ENCODE measurements at places on chromosomes 16 and 17.

DNA sequence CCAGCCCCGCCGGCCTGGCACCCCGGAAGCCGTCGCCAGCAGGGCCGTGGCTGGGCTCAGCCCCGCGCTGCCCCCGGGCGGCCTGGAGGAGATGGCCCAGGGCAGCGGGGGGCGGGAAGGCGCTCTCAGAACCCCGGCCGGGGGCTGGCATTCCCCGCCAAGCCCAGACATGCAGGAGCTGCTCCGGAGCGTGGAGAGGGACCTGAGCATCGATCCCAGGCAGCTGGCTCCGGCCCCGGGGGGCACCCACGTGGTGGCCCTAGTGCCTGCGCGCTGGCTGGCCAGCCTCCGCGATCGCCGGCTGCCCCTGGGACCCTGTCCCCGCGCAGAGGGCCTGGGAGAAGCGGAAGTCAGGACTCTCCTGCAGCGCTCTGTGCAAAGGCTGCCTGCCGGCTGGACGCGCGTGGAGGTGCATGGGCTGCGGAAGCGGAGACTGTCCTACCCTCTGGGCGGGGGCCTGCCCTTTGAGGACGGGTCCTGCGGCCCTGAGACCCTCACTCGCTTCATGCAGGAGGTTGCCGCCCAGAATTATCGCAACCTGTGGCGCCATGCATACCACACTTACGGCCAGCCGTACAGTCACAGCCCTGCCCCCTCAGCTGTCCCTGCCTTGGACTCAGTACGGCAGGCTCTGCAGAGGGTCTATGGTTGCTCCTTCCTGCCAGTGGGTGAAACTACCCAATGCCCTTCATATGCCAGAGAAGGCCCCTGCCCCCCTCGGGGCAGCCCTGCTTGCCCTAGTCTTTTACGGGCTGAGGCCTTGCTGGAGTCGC is 551 bp downstream of the WDR81 start:
- H3K36me3 ChIP-seq, result peaks cover 4% of the 10 kb centered on the region
- DNase-seq, result no peak
- H3K4me3 ChIP-seq, result peak overlapping the region; percentile 80
- no peak overlapping the region for H3K27ac ChIP-seq
- peaks cover 50% of the 10 kb centered on the region for H3K4me1 ChIP-seq
- peaks cover 21% of the 10 kb centered on the region for H3K27me3 ChIP-seq

DNA sequence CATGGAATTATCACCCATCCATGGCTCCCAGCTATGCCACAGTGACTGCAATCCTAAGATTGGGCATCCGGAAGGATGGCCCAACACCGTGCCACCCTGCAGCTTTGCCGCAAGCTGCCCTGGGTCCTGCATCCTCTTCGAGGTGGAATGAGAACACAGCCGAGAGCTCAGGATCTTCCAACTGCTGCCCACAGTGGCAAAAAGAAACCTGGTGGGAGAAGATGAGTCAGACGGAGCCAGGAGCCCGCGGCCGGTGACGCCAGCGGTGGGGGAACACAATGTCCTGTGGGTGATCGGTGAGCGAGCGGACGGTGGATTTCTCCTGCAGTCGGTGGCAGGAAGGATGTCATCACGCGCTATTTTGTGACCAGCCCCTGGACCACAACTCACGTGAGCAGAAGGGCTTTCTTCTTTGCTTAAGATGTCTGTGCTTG is 20.1 kb downstream of the CD7 start:
- H3K36me3 ChIP-seq, result no peaks in the 10 kb centered on the region
- peaks cover 42% of the 10 kb centered on the region for H3K27me3 ChIP-seq
- DNase-seq, result peak; percentile 98
- H3K4me1 ChIP-seq, result peaks cover 84% of the 10 kb centered on the region

- H3K4me1 ChIP-seq, result peaks cover 12% of the 10 kb centered on the region
- no peak for DNase-seq
- H3K36me3 ChIP-seq, result no peaks in the 10 kb centered on the region
- no peaks in the 10 kb centered on the region for H3K27me3 ChIP-seq
- H3K27ac ChIP-seq, result no peak overlapping the region
- H3K4me3 ChIP-seq, result no peak overlapping the region
Measured at GRCh38 chr17:64236827-64237403, 26.1 kb downstream of the TEX2 start.

DNA sequence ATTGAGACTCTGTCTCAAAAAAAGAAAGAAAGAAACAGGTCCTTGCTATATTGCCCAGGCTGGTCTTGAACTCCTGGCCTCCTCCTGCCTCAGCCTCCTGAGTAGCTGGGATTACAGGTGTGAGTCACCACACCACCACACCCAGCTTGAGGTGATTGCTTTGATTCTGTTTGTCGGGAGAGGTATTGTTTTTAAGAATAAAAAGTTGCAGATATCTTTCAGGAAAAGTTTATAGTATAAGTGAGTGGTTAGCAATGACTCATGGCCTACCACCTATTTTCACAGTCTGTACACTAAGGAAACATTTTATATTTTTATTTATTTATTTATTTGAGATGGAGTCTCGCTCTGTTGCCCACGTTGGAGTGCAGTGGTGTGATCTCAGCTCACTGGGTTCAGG is 45.0 kb downstream of the RHOT1 start:
- peaks cover 8% of the 10 kb centered on the region for H3K36me3 ChIP-seq
- no peak overlapping the region for H3K4me3 ChIP-seq

- H3K27me3 ChIP-seq, result peaks cover 5% of the 10 kb centered on the region
- H3K4me1 ChIP-seq, result peaks cover 6% of the 10 kb centered on the region
- peaks cover 4% of the 10 kb centered on the region for H3K36me3 ChIP-seq
- no peak overlapping the region for H3K27ac ChIP-seq
Measured at GRCh38 chr16:88195269-88195705, 187.5 kb upstream of the ZNF469 start.

GRCh38 chr17:28796062-28796461 is 46.5 kb downstream of the FAM222B start:
- H3K4me1 ChIP-seq, result peaks cover 15% of the 10 kb centered on the region

DNA sequence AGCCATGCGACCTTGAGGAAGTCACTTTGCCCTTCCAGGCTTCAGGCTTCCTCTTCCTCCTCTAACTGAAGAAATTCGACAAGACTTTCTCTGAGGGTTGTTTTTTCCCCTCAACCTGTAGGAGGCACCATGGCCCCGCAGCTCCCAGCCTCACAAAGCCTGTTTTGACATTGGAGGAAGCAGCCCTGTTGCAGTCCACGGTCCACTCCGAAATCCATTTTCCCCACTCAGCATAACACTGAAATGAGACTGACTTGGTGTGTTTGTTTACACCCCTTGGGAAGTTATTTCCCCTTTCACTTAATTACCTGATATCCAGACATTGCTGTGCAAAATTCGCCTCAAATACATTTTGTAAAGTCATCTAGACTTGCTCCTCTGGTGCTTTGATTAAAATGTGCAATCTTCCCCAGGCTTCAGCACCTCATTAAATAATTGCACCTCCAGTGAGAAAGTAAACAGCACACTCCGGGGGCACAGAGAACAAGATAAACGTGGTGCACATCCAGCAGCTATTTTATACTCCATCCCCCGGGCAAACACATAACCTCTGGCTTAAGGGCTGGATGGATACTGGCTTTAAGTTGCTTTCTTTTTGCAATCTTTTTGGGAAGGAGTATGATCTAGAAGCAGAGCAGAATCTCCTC is 41.4 kb upstream of the PIRT start:
- peaks cover 1% of the 10 kb centered on the region for H3K27me3 ChIP-seq
- no peaks in the 10 kb centered on the region for H3K4me1 ChIP-seq
- no peak overlapping the region for H3K4me3 ChIP-seq
- H3K36me3 ChIP-seq, result no peaks in the 10 kb centered on the region
- H3K27ac ChIP-seq, result no peak overlapping the region

DNA sequence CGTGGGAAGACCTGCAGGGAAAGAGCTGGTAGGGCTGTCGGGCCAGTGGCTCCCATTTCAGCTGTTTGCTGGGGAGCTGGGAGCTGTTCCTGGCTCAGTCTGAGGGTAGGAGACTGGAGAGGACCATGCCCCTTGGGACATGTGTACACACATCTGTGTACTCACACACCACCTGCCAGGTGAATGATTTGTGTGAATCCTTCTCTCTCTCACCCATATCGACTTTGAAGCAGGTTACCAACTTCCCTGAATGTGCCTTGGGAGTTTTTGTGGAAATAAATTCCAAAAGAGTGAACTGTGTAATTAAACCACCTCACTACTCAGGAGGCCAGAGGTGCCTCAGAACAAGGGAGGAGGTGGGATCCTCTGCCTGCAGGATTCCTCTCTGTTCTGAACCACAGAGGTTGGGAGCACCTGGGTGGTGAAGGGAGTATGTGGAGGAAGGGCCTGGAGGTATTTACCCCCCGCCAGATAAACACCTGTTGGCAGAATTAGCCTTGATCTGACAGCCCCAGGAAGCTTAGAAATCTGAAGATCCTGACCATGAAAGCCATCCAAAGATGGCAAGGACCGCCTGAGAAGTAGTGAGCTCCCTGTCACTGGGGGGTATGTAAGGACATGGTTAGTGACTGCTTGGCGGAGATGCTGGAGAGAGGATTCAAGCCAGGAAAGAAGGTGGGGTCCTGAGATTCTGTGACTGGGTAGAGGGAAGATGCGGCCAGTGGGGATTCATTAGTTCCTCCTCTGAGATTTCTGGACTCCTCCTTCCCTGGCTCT is 3.3 kb downstream of the ABCC3 start:
- no peak for DNase-seq
- H3K4me1 ChIP-seq, result no peaks in the 10 kb centered on the region

DNA sequence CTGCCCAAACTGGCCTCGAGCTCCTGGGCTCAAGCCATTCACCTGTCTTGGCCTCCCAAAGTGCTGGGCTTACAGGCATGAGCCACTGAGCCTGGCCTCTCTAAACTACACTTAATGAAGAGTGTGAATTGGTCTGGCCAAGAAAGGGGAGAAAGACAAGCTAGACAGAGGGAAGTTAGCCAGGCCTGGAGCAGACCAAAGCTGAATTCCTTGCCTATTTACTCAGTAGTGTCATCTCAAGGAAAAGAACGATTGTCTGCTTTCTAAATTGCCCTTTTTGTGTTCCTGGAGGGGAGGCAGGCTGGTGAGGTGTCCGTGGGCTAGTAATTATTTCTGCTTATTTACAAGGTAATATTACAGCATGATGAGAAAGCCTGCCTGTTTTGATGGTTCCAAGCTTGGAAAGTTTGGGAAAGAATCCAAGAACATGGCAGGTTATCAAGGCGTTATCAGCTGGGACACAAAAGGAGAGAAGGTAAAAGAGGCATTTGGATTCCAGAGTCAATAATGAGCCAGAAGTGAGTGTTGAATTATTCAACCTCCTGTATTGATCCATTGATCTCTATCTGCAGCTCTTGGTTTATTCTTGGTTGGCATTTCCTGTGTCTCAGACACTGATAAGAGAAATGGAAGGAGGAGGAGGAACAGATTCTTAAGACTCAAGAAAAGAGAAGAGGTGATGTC is 6.3 kb upstream of the CBFB start:
- no peaks in the 10 kb centered on the region for H3K4me1 ChIP-seq
- H3K27me3 ChIP-seq, result peaks cover 2% of the 10 kb centered on the region
- no peaks in the 10 kb centered on the region for H3K36me3 ChIP-seq
- DNase-seq, result no peak
- no peak overlapping the region for H3K4me3 ChIP-seq

- peaks cover 3% of the 10 kb centered on the region for H3K27me3 ChIP-seq
- DNase-seq, result no peak
- H3K4me1 ChIP-seq, result no peaks in the 10 kb centered on the region
- H3K4me3 ChIP-seq, result no peak overlapping the region
Measured at GRCh38 chr17:80168371-80168770, 1.5 kb upstream of the CARD14 start.

DNA sequence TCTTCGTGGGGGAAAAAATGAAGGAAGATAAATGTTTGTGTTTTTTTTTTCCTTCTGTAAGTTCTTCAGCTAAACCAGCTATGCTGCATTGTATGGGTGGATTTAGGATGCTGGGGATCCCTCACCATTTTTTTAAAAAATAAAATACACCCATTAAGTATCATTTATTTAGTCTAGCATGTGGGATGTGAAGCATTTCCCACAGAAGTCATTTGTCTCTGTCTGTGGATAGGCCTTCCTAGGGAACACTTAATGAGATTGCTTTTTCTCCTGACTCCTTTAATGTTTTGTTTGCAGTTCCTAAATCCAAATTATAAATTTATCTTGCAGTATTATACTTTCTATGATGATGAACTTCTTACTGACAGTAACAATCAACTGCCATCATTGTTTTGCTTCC is 146.7 kb downstream of the PPM1E start:
- peaks cover 2% of the 10 kb centered on the region for H3K27me3 ChIP-seq
- peaks cover 3% of the 10 kb centered on the region for H3K36me3 ChIP-seq
- no peak overlapping the region for H3K4me3 ChIP-seq
- no peaks in the 10 kb centered on the region for H3K4me1 ChIP-seq

DNA sequence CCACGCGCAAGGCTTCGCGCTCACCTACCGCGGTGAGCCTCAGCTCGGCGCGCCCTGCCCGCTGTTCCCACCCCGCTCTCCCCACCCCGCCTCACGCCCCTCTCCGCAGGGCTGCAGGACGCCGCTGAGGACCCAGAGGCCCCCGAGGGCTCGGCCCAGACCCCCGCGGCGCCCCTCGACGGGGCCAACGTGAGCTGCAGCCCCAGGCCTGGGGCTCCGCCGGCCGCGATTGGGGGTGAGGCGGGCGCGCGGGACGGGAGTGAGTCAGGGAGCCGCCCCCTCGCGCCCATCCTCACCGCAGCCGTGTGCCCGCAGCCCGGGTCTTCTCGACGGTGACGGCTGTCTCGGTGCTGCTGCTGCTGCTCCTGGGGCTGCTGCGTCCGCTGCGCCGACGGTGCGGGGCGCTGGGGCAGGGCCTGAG is 1.9 kb upstream of the PAQR4 start:
- H3K4me1 ChIP-seq, result peaks cover 17% of the 10 kb centered on the region
- DNase-seq, result no peak
- H3K27me3 ChIP-seq, result peaks cover 9% of the 10 kb centered on the region
- no peak overlapping the region for H3K4me3 ChIP-seq
- no peak overlapping the region for H3K27ac ChIP-seq

DNA sequence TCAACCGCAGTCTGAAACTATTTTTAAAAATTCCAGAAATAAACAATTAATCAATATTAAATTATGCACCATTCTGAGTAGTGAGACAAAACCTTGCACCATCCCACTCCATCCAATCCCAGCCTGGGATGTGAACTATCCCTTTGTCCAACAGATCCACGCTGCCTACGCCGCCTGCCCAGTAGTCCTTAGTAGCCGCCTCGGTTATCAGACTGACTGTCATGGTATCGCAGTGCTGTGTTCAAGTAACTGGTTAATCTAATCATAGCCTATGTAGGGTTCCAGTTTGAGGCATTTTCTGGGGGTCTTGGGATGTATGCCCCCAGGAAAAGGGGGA is 437.7 kb downstream of the HS3ST3B1 start:
- H3K27me3 ChIP-seq, result peaks cover 5% of the 10 kb centered on the region
- H3K27ac ChIP-seq, result no peak overlapping the region
- no peak for DNase-seq
- H3K36me3 ChIP-seq, result no peaks in the 10 kb centered on the region

- H3K27me3 ChIP-seq, result peaks cover 2% of the 10 kb centered on the region
- H3K4me1 ChIP-seq, result peaks cover 3% of the 10 kb centered on the region
- H3K36me3 ChIP-seq, result peaks cover 9% of the 10 kb centered on the region
- H3K4me3 ChIP-seq, result no peak overlapping the region
- no peak overlapping the region for H3K27ac ChIP-seq
- DNase-seq, result no peak
Measured at GRCh38 chr17:2108170-2108569, 53.3 kb downstream of the HIC1 start.

DNA sequence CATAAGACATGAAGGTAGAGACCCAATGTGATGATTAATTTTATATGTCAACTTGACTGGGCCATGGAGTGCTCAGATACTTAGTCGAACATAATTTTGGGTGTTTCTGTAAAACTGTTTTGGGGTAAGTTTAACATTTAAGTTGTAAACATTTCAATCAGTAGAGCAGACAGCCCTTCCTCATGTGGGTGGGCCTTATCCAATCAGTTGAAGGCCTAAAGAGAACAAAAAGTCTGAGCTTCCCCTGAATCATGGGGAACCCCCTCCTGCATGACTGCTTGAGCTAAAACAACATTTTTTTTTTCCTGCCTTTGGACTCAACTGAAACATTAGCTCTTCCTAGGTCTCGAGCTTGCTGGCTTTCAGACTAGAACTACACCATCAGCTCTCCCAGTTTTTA is 327.3 kb upstream of the SOX9 start:
- H3K36me3 ChIP-seq, result no peaks in the 10 kb centered on the region
- H3K27ac ChIP-seq, result no peak overlapping the region
- no peak for DNase-seq
- peaks cover 2% of the 10 kb centered on the region for H3K27me3 ChIP-seq
- no peak overlapping the region for H3K4me3 ChIP-seq

Measured in immature natural killer cell (primary cell).